Globus pallidus (tissue), 1 donor: ENCODE measurements at places on chromosomes 16 and 17.
A peak's percentile ranks its signal among the peaks of the same experiment; 100 is the strongest.

GRCh38 chr16:71258372-71258771 lies 27.9 kb upstream of the HYDIN start:
- peak; percentile 59 for DNase-seq

- no peak for DNase-seq
Observed at GRCh38 chr16:23274968-23275367, 27.1 kb upstream of the SCNN1B start.

- DNase-seq = no peak
Observed at GRCh38 chr16:78750611-78751010, 651.2 kb downstream of the WWOX start.

GRCh38 chr16:70483426-70483825 lies 29.0 kb downstream of the FCSK start:
- no peak for DNase-seq

- peak; percentile 73 for DNase-seq
Observed at GRCh38 chr16:80931801-80932707, 74.6 kb downstream of the CMC2 start.

DNA sequence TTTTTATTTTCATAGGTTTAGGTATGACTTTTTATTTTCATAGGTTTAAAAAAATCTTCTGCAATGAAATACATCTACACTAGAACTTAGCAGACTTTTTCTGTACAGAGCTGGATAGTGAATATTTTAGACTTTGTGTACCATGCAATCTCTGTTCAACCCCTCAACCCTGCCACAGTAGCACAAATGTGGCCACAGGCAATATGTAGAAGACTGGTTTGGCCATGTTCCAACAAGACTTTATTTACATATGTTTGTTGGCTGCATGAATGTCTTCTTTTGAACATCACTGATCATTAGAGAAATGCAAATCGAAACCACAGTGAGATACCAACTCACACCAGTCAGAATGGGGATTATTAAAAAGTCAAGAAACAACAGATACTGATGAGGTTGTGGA lies 229.2 kb downstream of the SHISA9 start:
- no peak for DNase-seq

DNA sequence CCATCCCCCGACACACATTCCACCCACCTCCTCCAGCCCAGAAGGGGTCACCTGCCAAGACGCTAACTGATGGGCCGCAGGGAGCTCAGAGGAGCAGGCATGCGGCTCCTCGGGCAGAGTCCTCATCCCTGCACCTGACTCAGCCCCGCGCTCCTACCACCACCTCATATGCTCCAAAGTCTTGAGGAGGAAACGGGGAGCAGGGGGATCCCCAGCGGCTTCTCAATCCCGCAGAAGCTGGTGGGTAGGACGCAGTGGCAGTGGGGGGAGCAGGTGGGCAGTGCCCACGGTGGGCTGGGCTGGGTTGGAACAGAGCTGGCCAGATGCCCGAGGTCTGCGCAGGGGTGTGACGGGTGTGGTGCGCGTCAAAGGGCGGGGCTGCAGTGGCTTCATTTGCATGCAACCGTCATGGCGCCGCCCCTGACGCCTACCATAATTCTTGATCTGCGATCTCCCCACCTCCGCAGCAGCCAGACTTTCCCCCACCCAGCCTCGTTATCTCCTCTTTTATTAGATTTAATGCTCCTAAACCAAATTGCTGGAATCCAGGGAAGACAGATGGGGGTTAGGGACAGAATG lies 39.0 kb upstream of the EMP2 start:
- no peak for DNase-seq

DNA sequence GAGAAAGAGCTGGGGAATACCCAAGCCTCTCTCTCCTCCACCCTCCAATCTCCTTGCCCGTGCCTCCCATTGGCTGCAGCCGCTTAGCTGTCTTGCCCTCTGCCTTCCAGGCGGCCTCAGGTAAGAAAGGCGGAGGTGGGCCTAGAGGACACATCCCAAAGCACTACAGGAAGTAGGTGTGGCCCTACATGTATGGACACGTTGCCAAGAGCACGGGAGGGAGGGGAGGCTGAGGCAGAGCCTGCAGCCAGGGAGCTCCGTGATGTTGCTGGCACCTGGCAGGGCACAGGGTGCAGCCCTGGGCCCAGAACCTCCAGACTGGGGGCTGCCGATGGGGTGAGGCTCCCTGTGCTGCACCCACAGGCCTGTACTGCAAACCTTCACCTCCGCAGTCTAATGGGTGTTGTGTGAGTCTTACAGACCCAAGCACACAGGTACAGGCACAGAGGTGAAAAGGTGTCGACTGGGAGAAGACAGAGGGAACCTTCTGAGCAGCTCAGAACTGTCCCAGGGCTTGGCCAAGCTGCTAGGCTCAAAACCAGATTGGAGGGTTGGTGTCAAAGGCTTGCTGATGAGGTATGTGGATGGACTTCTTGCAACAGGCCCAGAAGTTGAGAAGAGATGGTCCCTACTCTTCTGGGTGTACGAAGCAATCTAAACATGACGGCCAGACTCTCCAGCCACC lies 23.5 kb upstream of the FOXK2 start:
- DNase-seq = peak; percentile 5

DNA sequence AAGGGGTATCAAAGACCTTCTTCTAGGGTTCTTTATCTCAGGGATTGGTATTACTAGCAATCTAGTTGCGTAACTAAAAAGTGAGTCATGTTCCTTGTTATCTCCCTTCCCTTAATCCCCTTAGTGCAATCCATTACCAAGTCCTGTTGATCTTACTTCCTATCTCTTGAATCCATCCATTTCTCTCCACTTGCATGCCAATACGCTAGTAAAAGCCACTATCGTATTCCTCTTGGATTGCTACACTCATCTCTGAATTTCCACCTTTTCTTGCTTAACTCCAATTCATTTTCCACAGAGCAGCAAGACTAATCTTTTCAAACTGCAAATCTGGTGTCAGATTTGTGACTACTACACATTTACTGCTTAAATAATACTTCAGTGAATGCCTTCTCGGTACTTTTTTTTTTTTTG lies 1.8 kb upstream of the ADAT1 start:
- DNase-seq = no peak

DNA sequence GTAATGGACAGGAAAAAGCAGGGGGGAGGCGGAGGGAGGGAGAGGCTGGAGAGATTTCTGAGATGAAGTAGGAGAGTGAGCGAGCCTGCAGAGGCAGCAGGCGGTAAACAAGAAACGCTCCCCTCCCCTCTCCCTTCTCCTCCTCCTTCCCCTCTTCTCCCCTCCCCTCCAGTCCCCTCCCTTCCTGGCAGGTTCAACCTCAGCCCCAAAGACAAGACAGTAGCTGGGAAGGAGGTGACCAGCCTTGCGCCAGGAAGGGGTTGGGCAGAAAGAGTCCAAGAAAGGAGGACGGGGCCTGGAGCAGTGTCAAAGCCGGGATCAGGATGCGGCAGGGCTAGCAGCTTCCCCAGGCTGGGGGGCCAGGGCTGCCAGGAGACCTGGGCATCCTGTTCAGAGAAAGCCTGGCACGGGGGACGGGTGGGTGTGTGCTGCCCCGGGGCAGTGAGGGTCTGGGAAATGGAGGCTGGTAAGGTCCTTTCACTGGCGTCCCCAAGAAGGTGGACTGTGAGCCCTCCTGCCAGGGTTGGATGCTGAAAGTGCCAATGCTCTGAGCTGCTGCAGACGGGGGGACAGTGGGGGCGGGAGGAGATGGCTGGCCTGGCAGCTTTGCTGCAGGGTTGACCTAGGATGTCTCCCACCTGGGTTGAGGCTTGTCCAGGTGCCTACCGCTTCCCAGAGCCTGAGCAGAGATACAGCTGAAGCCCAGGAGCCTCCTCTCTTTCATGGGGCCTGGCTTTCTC lies 261.6 kb upstream of the TNRC6C start:
- peak; percentile 6 for DNase-seq

DNA sequence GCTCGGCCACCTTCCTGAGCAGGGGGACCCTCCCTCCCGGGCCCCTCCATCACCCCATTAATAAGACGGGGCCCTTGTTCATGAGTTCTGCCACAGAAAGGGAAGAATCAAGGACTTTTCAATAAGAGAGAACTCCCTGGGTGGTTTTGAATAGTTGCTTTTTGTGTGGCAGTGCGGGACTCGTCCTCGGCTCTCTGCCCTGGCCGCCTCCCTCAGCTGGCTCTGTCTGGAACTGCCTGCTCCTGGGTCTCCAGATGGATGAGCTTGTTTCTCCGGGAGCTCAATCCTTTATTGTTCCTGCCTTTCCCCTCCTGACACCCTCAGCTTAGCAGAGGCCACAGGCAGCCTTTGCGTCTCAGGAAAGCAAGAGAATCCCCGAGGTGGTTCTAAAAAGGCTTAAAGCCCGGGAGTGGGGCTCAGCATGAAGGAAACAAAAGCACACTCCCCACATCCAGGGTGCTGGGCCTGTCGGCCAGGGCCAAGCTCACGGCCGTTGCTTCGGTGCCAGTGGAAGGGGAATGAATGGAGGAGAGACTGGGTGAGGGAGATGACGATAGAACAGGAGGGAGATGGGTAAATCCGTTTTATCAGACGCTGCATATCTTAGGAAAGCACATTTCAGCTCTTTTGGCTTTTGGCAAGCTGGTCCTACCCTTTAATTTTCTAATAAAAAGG lies 60.2 kb downstream of the RAI1 start:
- peak; percentile 94 for DNase-seq

GRCh38 chr16:85504242-85504641 lies 108.9 kb upstream of the GSE1 start:
- DNase-seq = no peak

- DNase-seq = no peak
Observed at GRCh38 chr17:45150911-45151809, 2.9 kb downstream of the HEXIM1 start.

GRCh38 chr16:31385680-31386079 lies 7.5 kb upstream of the ITGAD start:
- no peak for DNase-seq

GRCh38 chr16:56708525-56709442 lies 21.1 kb upstream of the NUP93 start:
- no peak for DNase-seq

- DNase-seq = peak; percentile 71
Observed at GRCh38 chr17:44766409-44767038, 7.7 kb downstream of the ADAM11 start.
